ENCODE measurements at places on chromosomes 5 and 9. TPM values are rescaled to one million over a fixed set of nuclear protein-coding genes. Genes with fewer than 3 reads are reported as not detected.

- DNase-seq, result no peak
Measured at GRCh38 chr5:93053825-93054224, 527.2 kb downstream of the NR2F1-AS1 start.

TIFAB gene
- total RNA-seq, result not detected

LMAN2 gene
- 77.9 TPM for total RNA-seq

DNA sequence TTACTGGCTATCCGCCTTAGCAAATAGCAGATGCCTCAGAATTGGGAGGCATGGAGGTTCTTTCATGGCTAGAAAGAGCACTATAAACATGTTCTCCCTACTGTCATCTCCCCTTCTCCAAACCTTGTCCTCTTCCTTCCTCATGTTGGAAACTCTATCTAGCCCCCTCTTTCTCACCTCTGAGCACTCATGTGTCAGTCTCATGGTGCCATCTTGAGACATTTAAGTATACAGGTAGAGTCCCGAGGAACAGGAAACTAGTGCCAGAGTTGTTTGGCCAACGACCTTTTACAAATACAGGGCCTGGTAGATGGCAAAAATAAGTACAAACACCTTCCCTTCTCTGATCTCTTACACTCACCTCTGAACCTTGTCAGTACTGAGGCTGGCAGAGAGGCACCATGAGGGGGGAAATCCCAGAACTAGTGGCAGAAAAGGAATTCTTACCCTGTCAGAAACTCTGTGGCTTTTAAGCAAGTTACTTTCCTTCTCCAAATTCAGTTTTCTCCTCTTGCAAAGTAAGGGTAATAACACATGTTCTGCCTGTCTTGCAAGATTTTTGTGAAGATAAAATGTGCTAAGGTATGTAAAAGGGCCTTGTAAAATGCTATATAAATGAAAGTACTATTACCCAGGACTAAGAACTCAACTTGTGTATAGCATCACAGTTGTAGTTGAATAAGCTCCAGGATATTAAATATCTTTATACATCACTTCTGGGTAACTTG is 94.1 kb upstream of the SNX2 start:
- DNase-seq, result no peak

GRCh38 chr5:115246361-115246991 is 16.2 kb downstream of the PGGT1B start:
- DNase-seq, result no peak

PCDHB2 gene
- not detected for total RNA-seq
